ENCODE measurements at places on chromosomes 1 and 21.

DNA sequence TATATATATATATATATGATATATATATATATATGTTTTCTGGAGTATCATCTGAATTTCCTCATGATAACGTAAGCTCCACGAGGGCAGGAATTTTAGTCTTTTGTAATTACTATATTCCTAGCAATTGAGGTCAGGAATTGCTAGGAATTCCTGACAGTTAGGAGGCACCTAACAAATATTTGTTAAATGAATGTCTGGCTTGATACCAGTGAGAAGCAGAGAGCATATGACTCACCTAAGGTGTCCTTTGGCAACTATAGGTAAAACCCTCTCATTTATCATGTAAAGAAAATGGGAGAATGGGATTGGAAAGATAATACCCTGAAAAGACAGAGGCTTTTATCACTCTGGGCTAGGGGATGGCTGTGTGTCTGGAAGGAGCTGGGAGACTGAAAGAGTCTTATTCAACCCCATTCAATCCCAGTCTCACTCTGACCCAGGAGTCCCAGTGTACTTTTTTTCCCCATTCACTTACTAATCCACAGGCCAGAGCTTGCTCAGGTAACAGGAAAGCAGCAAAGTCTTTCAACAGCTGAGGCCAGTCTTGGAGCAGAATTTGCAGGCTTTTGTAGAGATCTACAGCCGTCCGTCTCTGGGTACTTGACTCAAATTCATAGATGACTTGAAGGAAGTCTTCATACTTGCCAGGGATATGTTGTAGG is 71.2 kb downstream of the DAP3 start:
- no peak for DNase-seq

- DNase-seq, result peak; percentile 33
Observed at GRCh38 chr1:161390559-161390858, 22.8 kb upstream of the CFAP126 start.

DNA sequence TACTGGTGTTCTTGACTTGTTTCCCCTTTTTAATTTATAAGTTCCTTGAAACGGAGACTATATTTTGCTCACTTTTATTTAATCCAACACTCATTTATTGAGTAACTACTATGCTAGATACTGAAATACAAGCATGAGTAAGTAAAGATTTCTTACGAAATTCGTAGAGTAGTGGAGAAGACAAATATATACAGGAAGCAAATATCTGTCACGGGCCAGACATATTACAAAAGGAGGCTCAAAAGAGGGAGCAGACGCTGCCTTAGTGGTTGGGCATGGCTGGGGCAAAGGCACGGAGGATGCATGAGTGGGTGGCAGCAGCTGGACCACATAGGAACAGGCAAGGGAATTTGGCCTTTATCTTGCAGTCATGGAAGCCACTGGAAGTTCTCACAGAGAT is 6.8 kb downstream of the NCF2 start:
- DNase-seq, result no peak

DNA sequence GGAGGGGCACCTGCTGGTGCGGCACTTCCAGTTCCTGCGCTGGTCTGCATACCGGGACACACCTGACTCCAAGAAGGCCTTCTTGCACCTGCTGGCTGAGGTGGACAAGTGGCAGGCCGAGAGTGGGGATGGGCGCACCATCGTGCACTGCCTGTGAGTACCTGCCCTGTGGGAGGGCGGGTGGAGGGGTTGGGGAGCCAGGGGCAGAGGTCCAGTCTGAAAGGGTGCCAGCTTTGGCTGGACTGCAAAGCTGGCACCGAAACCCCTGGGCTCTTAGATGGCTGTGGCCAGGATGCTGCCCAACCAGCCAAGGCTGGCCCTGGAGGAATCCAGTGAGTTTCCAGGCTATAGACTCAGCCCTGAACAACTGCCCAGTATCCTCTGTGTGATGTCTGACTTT is 87.3 kb downstream of the PTPRU start:
- DNase-seq, result no peak

- no peak for DNase-seq
Observed at GRCh38 chr1:59298026-59298583, 1.2 kb downstream of the FGGY start.

- no peak for DNase-seq
Observed at GRCh38 chr1:241485145-241485544, 34.4 kb downstream of the FH start.

GRCh38 chr1:115364780-115365155 is 26.7 kb upstream of the NGF start:
- no peak for DNase-seq

- peak; percentile 76 for DNase-seq
Observed at GRCh38 chr1:24501371-24502064, 1.1 kb upstream of the RCAN3 start.

DNA sequence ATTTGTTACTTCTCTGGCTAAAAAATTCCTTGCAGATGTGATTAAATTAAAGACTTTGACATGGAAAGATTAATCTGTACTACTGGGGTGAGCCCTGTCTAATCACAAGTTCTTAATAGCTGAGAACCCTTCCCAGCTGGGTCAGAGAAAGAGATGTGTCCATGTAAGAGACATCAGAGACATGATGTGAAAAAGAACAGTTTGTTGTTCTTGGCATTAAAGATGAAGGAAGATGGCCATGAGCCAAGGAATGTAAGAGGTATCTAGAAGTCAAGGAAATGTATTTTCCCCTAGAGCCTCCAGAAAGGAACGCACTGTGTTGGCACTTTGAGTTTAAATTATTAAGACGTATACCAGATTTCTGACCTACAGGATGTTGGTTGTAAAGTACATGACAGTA is 1271.5 kb upstream of the PRMT6 start:
- DNase-seq, result no peak

- no peak for DNase-seq
Observed at GRCh38 chr1:48205522-48205921, 17.0 kb upstream of the SLC5A9 start.

GRCh38 chr1:44714944-44715571 is 15.9 kb downstream of the RNU5D-1 start:
- peak; percentile 77 for DNase-seq

- peak; percentile 52 for DNase-seq
Observed at GRCh38 chr1:181135437-181135731, 46.9 kb downstream of the IER5 start.

DNA sequence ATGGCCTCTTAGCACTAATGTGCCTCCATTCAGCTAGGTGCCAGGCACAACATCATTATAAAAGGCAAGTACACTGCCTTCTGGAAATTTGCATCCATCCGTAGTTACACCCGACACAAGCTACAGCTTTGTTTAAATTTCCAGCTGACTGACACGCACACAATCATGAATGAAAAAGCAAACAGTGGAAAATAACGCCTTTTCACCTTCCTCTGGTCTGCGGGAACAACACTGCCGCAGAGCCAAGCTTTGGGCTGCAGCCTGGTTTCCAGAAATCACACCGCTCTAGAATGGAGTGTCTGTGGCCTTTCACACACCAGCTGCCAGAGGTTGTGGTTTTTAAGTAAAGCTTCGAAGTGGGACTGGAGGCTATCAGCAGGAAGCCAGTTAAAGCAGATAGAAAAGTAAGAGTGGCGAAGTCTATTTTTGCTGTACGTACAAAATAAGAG is 142.8 kb upstream of the COA6 start:
- peak; percentile 43 for DNase-seq

DNA sequence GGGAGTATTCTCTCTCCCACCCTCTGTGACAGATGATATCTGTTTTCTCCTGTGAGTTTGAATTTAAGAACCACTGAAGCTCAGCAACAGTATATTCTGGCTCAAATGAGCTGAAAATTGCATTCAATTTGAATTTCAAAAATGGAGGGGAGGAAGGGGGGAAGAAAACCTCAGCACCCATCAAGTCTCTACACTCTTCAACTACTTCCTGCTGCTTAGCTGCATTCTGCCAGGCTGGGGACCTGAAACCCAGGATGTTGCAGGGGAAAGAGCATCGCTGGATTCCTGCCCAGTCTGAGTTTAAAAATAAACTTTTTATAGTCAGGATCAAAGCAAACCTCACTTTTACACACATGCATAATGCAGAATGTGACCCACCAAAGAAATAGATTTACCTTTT is 214.3 kb upstream of the ESRRG start:
- DNase-seq, result no peak

DNA sequence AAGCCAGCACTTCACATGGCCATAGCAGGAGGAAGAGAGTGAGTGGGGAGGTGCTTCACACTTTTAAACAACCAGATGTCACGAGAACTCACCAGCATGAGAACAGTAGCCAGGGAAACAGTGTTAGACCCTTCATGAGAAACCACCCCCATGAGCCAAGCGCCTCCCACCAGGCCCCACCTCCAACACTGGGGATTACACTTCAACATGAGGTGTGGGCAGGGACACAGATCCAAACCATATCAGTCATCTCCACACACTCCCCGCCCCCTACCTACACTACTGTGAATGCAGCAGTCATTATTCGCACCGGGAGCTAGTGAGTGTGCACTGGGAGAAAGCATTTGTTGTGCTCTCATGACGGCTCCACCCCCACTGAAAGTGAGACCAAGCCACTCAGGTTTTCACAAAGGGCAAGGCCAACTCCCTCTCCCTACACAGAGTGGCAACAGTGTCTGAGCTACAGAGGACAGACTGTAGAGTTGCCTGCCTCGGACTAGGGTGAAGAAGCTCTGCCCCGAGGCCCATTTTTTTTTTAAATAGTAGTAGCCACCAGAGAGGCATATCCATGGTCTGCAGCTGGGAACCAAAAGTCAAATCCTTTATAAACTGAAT is 125.6 kb downstream of the BARHL2 start:
- DNase-seq, result no peak

DNA sequence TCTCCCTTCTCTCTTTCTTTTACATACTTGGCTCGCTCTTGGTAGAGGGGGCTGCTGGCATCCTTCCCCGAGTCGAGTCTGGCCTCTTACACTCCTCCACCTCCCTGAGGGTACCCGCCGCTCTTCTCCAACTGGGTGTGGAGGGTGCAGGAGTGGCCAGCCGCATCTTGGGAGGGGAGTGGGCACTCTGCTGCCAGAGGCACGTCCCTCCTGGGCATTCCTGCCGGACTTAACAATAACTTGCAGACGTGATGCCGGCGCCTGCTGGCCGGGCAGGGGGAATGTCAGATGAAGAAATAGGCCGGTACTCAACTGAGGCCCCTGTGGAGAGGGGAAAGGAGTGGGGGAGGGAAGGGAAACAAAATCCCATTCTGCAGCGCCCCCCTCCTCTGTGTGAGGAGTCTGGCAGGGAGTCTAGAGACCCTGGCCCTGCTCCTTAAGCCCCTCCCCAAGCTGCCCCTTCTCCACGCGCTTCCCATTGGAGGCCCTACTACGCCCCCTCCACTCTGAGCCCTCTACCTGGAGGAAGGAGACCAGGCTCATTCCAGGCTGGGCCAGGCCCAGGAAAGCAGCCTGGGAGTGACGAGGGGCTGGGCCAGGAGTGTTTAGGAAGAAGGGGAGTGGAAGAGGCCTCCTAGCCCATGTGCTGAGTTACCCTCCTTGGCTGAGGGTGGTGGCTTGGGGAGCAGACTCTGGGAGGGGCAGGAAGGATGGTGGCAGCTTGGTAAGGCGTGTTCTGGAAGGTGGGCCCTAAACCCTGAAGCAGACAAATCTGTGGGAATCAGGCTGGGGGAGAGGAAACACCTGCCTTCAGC is 1.8 kb downstream of the ATP2B4 start:
- DNase-seq, result no peak

GRCh38 chr1:187313115-187313514 is 484.4 kb downstream of the PLA2G4A start:
- no peak for DNase-seq

GRCh38 chr1:6475381-6476133 is 9.6 kb upstream of the TNFRSF25 start:
- peak; percentile 92 for DNase-seq

DNA sequence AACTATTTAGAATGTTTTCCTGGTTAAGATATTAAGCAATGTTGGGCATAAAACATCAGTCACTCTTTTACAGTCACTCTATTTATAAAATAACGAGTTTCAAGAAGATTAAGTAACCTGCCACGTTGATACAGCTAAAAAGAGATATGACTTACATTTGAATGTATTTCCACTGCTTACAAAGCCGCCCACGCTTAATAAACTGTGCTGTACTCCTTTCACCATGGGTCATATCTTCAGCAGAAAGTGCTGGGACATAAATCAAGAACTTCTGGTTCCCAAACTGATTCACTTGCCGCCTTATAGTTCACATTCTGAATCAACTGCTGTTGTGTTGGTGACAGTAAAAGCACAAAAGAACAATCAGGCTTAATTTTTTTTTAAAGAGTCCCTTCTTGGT is 666.7 kb downstream of the NCAM2 start:
- no peak for DNase-seq

DNA sequence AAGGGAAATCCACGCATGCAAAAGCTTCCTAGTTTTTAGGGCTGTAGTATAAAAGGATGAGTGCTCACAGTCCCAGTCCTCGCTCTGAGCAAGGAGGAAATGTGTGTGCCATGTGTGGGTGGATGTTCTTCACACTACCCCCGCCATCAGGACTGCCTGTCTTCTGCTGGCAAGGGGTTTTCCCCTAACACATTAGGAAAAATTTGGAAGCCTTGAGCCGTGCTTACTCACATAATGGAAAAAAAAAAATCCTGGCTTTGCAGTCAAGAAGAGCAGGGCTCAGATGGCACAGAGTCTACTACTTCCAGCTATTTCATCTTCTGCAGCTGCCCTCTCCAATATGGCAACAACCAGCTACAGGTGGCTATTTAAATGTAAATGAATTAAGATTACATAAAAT is 363.1 kb downstream of the PLPP3 start:
- no peak for DNase-seq

DNA sequence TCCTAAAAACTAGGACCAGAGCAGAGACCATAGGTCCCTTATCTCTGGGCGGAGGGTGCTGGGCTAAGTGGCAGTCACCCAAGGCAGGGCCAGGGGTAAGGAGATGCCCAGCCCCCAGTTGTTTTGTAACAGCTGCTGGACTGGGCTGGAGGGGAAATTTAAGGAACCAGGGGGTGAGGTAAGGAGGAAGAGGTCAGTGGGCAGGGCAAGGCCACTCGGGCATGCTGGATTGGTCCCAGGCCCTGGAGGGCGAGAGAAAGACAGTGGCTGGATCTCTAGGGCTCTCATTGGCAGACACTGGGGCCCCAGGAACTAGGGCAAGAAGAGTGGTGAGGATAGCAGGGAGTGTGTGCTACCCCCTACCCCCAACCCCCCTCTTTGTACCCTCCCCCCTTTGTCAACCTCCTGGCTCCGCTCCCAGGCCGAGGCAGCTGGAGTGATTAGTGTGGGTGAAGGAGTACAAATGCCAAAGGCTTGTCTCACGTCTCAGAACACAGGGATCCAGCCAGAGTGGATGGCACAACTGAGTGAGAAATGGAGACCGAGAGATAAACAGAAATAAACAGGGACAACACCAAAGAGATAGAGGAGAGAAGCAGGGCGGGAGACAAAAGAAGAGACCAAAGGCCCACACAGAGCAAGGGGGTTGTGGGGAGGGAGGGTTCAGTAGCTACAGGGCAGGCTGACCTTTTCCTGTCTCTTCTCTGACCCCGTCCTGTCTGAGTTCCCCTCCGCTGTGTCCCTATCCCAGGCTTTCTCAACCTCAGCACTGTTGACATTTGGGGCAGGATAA is 20.5 kb upstream of the THRAP3 start:
- peak; percentile 4 for DNase-seq

GRCh38 chr1:243841507-243841906 is 8.5 kb downstream of the AKT3 start:
- no peak for DNase-seq

- no peak for DNase-seq
Observed at GRCh38 chr1:66413136-66413837, 120.7 kb upstream of the SGIP1 start.
